ENCODE measurements at places on chromosomes 1 and 21. TPM values are rescaled to one million over a fixed set of nuclear protein-coding genes. Genes with fewer than 3 reads are reported as not detected.
A peak's percentile ranks its signal among the peaks of the same experiment; 100 is the strongest.

GRCh38 chr1:244089561-244089960, 38.5 kb downstream of the ZBTB18 start:
- DNase-seq: peak; percentile 39

- DNase-seq: no peak
Observed at GRCh38 chr1:1022302-1023009, 2.5 kb downstream of the AGRN start.

- no peak for DNase-seq
Observed at GRCh38 chr1:154520333-154520732, 18.1 kb upstream of the SHE start.

The MXRA8 gene
- total RNA-seq: 4.9 TPM

DNA sequence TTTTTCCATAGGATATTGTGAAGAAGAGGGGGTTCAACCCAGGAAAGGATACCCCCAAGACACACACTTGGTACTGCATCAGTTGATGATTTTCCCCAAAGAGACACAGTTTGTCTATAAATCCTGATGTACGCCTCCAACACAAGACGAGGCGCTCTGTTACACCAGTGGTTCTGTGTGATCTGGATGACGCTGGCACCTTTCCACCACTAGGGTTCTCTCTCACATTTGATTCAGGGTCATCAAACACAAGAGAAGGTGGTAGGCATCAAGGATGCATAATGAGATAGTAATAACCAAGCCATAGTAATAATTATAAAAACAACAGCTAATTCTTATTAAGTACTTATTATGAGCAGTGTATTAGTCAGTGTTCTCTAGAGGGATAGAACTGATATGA, 508.8 kb upstream of the ZP4 start:
- DNase-seq: no peak

DNA sequence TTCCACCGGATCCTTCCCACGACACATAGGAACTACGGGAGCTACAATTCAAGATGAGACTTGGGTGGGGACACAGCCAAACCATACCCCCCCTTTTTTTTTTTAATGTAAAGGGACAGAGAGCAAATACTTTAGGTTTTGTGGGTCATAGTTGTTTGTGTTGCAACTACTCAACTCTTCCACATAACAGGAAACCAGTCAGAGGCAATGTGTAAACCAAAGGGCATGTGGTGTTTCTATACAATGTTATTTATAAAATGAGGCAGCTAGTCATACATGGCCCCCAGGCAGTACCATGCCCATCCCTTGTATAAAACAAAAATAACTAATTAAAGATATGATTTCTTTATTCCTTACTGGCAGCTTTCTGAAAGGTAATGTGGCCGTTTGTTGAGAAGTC, 845.4 kb upstream of the ADAMTS5 start:
- DNase-seq: no peak

The FAAH gene
- total RNA-seq: 30.9 TPM

The PLA2G2A gene
- total RNA-seq: 13.0 TPM

GRCh38 chr1:76501586-76502219, 365.6 kb upstream of the ST6GALNAC5 start:
- DNase-seq: no peak

- DNase-seq: no peak
Observed at GRCh38 chr1:174964972-174965361, 34.8 kb upstream of the CACYBP start.

GRCh38 chr1:200180821-200181220, 153.3 kb downstream of the NR5A2 start:
- no peak for DNase-seq

GRCh38 chr1:177145106-177146070, 19.1 kb downstream of the ASTN1 start:
- DNase-seq: no peak

The DYNLT5 gene
- total RNA-seq: not detected

GRCh38 chr1:38614861-38615260, 244.7 kb downstream of the RRAGC start:
- no peak for DNase-seq

The TP73 gene
- 11.7 TPM for total RNA-seq

- DNase-seq: no peak
Observed at GRCh38 chr1:116544588-116545358, 26.1 kb downstream of the CD58 start.

DNA sequence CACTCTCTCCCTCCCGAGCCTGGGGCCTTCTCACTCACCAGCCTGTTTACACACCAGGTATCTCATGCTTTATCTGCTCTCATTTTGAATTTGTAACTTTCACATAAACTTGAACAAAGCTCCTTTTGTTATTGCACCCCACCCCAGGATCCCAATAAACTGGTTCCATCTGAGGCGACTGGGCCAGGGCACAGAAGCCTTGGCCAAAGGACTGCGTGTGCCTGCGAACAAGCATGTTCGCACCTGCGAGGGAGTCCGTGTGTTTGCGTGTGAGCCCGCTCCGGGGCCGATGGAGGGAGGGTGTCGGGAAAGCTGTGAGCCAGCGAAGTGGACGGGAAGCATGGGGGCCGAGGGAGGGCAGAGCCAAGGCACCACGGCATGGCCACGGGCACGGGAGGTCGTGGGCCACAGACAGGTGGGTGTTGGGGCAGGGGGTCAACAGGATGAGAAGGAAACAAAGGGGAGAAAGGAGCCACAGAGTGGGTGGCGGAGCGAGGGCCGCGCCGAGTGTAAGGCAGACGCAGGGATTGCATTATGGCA, 98.8 kb downstream of the CASZ1 start:
- DNase-seq: no peak
